ENCODE measurements at places on chromosomes 7 and 10.

GRCh38 chr7:98177553-98177952, 33.7 kb upstream of the BHLHA15 start:
- DNase-seq, result no peak

GRCh38 chr7:117322741-117323304, at the start of gene WNT2:
Gene WNT2 (minus strand): TSS chr7:117323058. CDS start chr7:117322989, 69 bp downstream.
- no peak for DNase-seq

- no peak for DNase-seq
Measured at GRCh38 chr7:50803359-50804337, 21.0 kb upstream of the GRB10 start.

- peak; percentile 30 for DNase-seq
Measured at GRCh38 chr7:2041496-2042367, 191.0 kb downstream of the MAD1L1 start.

DNA sequence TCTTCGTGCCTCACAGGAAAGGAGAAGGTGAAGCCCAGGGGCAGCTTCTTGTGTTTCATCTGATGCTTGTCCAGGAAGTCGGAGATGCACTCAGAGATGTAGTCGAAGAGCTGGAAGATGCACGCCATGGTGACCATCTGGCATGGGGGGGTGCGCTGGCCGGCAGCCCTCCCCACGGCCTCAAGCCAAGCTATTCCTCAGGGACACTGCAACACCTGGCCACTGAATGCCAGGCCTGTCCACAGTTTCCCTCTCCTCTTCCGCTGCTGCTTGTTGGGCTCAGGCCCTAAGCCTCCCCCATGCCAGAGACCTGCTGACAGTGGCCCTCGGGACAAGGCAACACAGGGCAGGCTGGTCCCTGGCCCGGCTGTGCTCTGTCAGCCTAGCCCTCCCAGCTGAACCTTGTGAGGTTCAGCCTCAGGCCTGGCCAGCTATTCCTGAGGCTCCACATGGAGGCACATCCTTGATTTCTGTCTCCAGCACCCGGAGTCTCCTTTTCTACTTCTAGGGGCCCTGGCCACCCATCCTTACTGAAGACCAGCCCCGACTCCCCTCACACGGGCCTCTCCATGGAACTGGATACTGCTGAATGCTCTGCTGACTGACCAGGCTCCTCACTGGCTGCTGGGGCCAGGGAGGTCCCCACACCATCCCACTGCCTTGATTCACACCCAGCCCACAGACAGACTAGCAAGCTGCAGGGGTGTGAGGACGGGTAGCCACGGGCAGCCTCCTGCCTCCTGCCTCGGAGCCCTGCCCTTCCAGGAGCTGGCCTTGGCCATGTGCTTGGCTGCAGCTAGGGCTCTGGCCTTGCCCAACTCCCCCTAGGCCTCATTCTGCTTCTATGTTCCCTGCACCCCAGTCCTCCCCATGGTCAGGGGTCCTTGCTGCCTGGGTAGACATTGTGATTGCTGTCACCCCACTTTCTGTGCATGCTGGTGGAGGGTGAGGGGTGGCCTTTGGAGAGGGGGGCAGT, 10.1 kb upstream of the MYL7 start:
- peak; percentile 62 for DNase-seq

DNA sequence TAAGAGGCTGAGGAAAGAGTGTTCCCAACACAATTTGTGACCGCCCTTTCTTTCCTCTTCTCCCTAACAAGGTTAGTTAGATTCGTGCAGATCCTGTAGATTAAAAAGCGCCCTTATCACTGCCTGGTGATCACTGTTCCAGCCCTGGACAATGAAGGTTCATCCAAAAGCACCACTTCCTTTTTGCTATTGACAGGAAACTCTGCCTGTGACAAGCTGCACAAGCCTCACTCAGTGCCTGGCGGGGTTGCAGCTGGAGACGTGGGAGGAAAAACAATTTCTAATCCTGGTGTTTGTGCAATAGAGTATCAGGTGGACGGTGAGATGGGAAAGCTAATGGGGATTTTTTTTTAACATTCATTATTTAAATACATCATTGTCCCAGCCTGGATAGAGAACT, 105.9 kb upstream of the CAV2 start:
- no peak for DNase-seq

DNA sequence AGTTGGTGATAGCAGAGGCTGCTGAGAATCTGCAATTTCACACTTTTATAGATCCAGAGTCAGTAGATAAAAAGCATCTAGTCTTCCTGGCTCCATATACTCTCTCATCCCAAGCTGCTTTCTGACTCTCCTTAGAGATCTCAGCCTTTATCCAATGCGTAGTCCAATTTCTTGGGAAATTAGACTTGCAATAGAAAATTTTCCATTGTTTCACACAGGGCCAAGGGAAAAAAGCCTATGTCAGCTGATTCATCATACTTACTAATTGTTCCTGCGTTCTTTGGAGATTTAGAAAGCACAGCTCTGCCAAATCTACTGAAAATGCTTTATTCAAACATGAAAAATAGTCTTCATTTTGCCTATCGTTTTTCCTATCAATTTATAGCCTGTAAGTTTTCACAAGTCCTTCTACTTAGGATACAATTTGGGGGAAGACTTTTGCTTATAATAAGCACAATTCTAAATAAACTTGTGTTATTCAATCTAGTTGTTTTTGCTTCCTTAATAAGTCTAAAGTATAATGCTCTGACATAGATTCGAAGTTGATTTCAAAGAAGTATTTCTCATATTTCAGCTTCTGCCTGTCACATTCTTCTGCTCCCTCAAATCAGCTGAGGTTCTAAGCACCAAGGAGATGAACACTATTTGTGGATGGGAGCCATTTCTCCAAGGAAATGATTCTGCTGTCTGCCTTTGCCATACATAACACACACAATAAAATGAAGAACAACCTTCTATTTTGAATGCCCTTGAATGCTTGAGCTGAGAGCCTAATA, 165.4 kb downstream of the ADAM12 start:
- no peak for DNase-seq

- DNase-seq, result no peak
Measured at GRCh38 chr7:78284945-78285344, 486.4 kb downstream of the PHTF2 start.

- peak; percentile 62 for DNase-seq
Measured at GRCh38 chr7:753190-753589, 26.1 kb upstream of the PRKAR1B start.

DNA sequence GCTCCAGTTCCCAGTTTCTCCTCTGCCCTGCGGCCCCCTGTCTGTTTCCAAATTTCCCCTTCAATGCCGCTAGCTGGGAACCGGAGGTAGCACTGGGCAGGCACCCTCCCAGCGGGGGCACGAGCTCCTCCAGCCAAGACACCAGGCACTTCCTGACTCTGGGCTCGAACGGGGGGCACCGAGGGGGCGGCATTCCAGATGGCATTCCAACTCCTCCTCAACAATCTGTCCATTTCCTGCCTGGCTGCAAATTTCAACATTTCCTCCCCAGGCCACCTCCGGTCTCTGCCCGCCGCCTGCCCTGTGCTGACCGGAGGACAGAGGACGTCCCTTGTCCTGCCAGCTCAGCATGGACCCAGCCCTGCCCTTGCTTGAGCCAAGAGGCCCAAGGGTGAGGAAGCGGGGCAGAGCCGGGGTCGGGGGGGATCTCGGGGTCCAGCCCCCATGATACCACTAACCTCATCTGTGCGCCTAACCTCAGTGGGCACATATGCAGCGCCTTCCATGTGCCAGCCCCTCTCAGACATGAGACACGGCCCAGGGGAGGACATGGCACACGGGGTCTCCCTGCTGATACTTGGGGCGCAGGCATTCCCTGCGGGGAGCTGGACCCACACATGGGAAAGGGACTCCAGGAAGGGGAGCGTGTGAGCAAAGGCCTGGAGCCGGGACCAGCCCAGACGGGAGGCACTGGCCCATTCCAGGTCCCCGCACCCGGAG, 58.0 kb downstream of the PDGFA start:
- DNase-seq, result peak; percentile 71

GRCh38 chr7:75819711-75820110, 6.1 kb upstream of the CCL24 start:
- no peak for DNase-seq

- no peak for DNase-seq
Measured at GRCh38 chr10:74171625-74172024, 20.6 kb downstream of the ADK start.

- no peak for DNase-seq
Measured at GRCh38 chr10:102876747-102877153, 7.5 kb downstream of the AS3MT start.

DNA sequence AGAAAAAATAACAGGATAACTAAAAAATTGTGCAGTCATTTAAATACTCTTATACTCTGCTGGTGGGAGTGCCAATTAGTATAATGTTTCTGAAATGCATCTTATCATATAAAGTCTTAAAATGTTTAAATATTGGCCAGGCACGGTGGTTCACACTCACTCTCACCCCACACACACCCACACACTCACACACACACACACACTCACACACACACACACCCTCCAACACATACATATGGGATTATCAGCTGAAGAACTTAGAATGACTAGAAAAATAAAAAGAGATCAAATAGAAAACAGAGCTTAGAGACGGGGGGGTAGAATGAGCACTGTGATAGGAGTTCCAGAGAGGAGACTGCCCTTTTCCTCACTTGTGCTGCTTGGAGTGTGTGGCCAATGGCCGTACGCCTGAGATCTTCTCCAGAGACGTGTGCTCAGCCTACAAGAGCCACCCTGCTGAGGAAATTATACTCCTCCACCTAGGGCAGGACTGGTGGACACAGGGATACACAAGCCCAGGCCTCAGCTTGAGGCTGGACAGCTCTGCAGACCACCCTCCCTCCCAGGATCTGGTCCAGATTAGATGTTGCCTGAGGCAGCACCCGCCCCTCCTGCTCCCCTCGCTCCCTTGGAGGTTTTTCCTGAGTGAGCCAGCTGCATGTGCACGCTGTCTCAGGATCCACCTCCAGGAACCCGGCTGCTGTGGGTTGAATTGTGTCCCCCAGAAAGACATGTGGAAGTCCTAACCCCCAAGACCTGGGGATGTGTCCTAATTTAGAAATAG, 26.5 kb upstream of the PRKAG2 start:
- no peak for DNase-seq

DNA sequence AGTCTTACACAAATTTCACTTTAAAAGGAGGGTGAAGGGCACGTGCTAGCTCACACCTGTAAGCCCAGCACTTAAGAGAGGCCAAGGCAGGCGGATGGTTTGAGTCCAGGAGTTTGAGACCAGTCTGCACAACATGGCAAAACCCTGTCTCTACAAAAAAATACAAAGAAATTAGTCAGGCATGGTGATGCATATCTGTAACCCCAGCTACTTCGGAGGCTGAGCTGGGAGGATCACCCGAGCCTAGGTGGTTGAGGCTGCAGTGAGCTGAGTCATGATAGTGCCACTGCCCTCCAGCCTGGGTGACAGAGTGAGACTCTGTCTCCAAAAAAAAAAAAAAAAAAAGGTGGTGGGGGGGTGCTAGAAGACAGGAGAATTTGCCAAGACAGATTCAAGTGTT, 237.3 kb upstream of the KLF14 start:
- DNase-seq, result no peak

DNA sequence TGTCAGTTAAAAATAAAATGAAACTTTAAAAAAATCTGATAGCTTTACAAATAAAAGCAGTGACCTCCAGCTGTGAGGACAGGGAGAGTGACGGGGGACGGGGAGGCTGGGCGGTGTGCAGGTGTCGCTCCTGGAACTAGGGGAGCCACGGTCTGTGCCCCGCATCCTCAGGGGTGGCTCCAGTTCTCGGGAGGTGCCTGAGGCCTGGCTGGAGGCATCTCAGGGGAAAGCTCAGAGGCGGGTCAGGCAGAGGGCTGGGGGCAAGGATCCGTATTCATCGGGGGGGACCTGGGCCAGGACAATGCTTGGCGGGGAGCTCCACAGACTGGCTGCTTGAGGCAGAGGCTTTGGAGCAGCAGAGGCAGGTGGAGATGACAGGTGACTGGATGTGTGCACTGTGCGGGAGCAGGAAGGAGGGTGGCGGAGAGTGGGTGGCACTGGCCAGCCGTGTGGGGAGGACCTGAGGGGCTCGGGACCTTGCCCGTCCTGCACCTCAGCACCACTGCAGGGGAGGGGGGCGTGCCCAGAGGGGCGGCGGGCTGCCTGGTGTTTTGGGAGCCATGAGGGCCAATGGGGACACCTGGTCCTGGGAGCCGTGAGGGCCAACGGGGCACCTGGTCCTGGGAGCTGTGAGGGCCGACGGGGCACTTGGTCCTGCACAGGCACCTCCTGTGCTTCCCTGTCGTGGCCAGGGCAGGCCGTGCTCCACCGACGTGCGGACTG, 13.2 kb downstream of the PWWP2B start:
- DNase-seq, result no peak

GRCh38 chr7:80921130-80921529, 2.3 kb upstream of the SEMA3C start:
- DNase-seq, result no peak

DNA sequence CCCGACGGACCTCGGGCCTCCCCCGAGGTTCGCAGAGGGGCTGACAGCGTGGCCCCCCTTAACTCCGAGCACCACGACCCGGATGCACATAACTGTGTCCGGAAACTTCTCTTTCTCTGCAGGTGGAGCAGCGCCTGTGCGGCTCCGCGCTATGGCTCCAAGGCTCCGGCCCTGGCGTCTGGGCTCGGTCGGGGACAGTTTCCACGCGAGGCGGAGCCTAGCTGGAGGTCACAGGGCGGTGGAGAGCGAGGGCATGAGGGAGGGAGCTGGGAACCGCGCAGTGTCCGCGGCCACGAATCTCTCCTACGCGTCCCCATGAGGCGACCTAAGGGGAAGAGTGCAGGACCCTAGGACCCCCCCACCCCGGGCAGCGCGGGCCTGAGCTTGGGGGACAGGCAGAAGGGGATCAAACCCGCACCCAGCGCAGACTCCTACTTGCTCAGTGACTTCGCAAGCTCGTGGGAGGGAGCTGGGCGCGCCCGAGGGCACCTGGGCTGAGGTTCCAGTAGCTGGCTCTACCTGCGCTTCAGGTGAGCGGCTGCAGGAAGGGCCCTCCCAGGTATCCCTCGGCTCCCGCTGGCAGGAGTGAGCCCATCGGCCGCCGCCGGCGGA, 8.6 kb upstream of the MNX1 start:
- peak; percentile 77 for DNase-seq

DNA sequence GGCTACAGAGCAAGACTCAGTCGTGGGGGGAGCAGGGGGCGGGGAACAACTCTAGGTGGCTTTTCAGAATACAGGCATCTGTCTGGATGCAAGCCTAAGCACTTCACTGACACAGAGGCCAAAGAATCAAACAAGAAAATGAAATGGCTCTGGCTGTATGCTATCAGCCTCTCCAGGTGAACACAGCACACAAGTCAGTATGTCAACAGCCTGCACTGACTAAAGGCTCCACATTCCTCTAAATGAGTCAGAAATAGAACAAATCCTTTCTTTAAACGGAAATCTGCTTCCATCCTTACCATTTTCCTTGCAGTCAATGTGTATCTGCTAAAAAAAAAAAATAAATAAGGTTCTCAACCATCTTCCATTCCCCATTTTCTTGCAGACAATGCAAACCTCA, 88.3 kb downstream of the ARMH3 start:
- DNase-seq, result no peak

- DNase-seq, result no peak
Measured at GRCh38 chr7:54339073-54339472, 203.1 kb upstream of the VSTM2A start.

DNA sequence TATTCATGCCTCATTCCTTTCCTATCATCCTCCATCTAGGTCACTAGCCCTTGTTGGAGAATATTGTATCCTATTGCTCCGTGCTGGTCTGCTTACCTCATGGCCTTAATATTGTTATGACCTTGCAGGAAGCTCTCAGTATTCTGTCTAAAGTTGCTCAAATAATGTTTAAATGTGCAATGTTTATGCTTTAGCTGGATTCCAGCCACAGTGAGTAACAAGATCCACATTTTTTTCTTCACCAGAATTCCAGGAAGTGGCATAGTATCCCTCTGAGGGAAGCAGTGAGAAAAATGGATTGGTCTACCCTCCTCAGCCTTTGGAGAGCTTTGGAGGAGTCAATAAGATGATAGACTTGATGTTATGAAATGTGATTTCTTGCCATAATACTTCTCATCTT, 402.6 kb downstream of the NRG3 start:
- no peak for DNase-seq
